RPMI7951 (cell line): ENCODE measurements at places on chromosomes 2 and 18.

GRCh38 chr2:57156231-57156924 is 890.2 kb upstream of the VRK2 start:
- no peak for DNase-seq

DNA sequence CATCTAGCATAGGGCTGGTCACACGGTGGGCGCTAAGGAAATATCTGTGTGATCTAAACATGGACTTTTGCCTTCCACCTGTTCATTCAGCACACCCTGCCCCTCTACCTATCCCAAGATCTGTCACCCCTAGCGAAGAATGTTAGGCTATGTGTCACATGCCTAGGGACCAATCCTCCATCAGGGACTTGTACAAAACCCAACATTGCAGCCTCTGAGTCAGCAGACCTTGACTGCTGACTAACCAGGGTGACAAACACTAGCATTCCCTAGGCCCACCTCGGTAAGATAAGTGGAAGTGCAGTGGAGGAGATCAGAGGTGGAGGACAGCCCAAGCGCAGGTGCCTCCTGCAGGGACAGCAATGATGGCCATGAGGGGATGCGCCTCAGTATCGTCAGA is 99.2 kb downstream of the SOX11 start:
- DNase-seq = no peak

DNA sequence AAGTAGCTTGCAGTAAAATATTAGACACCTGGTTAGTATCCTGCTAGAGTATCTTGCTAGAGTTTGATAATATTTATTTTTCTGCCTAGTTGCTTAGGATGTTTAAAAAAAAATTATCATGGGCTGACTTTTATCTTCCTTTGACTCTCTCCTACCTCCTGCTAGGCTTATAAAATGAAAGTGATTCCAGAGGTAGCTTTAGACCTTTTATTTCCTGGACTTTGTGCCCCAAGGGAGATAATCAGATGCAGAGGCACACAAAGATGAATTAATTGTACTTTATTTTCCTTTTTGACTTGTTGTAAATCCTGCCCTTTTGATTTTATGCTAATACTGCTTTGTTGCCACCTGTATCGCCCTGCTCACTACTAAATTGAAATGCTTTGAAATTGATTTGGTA is 130.7 kb downstream of the WDSUB1 start:
- no peak for DNase-seq

DNA sequence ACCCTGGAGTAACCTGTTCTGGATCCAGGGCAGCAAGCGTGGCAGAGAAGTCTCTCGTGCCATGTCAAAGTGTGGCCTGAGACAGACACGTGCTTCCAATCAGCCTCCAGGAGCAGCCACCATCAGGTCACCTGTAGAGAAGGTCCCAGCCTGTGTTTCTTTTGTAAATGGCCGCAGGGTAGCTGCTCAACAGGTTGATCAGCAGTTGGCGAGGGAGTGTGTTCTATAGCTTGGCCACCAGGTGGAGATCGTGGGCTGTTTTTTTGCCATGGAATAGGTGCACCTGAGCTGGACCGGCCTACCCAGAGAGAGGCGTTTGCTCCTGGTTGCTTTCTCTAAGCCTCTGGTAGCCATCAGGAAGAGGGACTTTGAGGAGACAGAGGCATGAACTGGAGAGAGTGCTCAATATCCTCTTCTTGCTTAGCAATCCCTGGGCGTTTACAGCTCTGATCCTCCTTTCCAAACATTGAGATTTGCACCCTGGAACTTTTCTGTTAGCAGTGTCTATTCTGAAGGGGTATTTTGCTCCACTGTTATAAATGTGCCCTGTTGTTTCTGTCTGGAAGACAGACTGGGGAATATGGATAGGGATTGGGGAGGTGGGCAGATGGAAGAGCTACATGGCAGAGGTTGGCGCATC is 34.2 kb upstream of the EN1 start:
- peak; percentile 28 for DNase-seq

DNA sequence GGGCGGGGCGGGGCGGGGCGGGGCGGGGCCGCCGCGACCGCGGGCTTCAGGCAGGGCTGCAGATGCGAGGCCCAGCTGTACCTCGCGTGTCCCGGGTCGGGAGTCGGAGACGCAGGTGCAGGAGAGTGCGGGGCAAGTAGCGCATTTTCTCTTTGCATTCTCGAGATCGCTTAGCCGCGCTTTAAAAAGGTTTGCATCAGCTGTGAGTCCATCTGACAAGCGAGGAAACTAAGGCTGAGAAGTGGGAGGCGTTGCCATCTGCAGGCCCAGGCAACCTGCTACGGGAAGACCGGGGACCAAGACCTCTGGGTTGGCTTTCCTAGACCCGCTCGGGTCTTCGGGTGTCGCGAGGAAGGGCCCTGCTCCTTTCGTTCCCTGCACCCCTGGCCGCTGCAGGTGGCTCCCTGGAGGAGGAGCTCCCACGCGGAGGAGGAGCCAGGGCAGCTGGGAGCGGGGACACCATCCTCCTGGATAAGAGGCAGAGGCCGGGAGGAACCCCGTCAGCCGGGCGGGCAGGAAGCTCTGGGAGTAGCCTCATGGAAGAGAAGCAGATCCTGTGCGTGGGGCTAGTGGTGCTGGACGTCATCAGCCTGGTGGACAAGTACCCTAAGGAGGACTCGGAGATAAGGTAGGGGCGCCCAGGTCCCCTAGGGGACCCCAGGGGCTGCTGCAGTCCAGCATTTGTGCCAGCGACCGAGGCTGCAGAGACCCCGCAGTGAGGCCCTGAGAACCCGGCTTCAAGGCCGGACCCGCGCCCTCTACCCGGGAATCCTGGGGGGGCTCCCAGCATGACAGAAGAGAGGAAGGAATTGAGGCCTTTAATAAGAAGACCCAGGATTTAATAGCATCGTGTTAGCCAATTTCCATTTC is at the start of gene KHK:
KHK (plus strand) TSS at position 49 of the 870 bp plus-strand sequence; CDS start at position 537, 488 bp downstream.
- DNase-seq = peak; percentile 25
